ENCODE measurements at places on chromosomes 5 and 9.
A peak's percentile ranks its signal among the peaks of the same experiment; 100 is the strongest.

- no peak for DNase-seq
Observed at GRCh38 chr9:133763272-133764183, 25.4 kb upstream of the SARDH start.

- DNase-seq = no peak
Observed at GRCh38 chr5:111902436-111902835, 145.4 kb upstream of the NREP start.

DNA sequence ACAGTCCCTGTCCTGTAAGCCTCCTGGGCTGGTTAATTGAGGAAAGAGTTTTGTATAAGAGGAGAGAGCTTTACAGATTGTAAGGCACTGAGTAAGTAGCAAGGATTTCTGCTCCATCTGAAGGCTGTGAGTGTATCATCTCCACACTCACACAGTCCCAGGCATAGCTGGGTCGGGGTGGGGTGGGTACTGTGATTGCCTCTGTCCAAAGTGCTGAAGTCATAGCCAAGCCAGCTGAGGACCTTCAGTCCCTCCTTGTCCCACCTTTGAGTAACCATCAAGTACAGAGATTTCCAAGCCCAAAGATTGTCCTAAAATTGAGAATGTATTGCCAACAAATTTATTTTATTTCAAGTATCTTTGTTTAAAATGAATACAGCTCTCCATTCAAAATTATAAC lies 5.5 kb upstream of the DNAJB5 start:
- peak; percentile 74 for DNase-seq

DNA sequence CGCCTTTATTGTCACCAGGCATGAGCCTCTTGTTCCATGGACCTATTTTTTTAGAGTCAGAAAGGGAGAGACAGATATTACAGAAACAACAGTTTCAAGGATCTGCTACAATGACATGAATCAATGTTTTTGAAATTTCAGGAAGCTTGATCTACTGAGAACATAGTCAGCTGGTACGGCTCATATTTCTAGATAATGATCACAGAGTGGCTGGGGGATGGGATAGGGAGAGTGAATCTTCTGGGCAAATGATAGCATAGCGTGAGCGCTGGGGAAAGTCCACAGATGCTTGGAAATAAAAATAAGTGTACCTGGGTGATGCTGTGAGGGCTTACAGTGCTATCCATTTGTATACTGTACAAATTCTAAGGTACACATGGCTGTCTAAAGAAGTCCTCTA lies 340.4 kb downstream of the EBF1 start:
- no peak for DNase-seq

GRCh38 chr9:130045725-130046450 lies 2.9 kb upstream of the FNBP1 start:
- no peak for DNase-seq

Data from hematopoietic multipotent progenitor cell treated with erythropoietin and hydrocortisone succinate and interleukin-3 and kit ligand, for 4 days (in vitro differentiated cells).